ENCODE measurements at places on chromosomes 1 and 21.

DNA sequence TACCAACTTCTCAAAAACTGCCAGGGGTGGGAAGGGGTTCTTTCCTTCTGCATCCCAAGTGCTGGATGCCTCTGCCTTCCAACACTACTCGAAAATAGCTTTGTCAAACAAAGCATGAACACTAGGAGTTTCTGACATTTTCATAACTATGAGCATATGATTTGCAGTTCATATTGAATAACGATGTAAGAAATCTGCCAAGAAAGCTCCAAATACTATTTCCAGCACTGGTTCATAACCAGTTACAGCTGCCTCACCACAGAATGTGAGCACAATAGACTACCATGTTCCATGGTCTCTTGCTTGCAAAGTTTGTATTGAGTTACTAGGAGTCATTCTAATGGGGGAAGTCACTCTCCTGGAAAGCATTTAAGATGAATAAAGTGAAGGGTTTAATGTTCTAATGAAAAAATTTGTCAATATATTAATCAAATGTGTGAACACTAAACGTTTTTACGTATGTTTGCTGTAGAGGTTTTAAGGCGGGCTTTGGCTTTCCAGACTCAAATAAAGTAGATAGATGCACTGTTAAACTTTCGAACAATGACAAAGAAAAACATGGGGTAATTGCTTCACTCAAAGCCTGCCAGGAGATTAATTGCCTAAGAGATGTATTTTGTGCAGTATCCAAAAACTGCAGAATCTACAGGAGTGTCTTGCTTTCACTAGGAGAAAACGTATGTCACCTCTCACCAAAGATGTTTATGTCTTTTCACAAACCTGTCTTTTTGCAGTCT lies 78.6 kb upstream of the UBE2U start:
- no peak for DNase-seq

DNA sequence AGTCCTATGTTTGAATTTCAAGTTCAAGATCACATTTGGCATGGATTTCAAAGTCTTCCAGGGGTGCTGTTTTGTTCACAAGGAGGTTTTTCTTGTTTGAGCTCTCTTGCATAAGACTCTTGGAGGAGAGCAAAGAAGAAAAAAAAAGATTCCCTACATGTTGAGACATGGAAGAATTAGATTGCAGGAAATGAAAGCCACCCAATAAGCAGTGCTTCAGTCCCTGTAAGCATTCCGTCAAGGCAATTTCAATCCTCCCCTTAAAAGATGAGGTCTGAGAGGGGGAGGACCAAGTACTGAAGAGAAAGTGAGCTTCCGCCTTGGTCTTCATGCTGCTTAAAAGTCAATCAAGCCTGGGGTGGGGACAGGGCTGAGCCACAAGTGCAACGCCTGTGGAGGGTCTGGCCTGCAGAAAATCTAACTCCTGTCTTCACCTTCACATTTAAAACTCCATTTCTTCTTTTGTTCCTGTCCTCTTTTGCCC lies 50.2 kb downstream of the LPAR3 start:
- no peak for DNase-seq

- DNase-seq: no peak
Observed at GRCh38 chr1:34825455-34826091, 32.8 kb downstream of the GJA4 start.

GRCh38 chr21:37829447-37829846 lies 86.8 kb downstream of the KCNJ6 start:
- DNase-seq: peak; percentile 88

DNA sequence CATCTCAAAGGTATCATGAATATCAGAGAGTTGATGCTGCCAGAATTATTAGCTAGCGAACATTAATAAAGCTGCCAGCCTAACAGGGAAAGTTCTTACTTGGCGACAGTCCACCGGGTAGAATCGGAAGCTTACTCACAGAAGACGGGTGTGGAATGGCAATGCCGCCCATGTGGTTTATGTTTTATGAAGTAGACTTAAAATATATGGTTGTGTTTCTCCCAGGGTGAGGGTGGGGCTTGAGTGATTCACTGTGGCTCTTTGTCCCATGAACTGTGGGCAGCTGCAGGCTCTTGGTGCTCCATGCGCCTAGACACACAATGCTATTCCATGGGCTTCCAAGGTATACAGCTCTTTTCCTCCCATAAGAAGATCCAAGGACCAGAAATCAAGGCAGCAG lies 162.7 kb downstream of the PIGK start:
- no peak for DNase-seq

GRCh38 chr1:41480204-41481108 lies 4.0 kb downstream of the EDN2 start:
- no peak for DNase-seq

DNA sequence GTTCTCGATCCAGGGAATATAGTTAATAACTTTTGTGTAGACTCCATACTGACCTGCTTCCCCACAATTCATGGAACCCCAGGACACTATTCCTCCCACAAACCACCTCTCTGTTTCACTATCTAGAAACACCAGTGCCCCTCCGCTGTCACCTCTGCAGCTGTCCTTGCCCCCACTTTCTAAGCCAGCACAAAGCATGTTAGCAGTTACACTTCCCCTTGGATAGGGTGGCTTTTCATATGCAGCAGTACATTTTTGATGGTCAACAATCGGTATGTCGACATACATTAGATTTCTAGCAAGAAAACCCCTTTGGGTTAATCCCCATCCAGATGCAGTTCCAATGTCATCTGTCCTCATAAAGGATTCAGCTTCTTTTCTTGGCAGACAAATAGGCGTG lies 14.4 kb downstream of the TARDBP start:
- DNase-seq: no peak

DNA sequence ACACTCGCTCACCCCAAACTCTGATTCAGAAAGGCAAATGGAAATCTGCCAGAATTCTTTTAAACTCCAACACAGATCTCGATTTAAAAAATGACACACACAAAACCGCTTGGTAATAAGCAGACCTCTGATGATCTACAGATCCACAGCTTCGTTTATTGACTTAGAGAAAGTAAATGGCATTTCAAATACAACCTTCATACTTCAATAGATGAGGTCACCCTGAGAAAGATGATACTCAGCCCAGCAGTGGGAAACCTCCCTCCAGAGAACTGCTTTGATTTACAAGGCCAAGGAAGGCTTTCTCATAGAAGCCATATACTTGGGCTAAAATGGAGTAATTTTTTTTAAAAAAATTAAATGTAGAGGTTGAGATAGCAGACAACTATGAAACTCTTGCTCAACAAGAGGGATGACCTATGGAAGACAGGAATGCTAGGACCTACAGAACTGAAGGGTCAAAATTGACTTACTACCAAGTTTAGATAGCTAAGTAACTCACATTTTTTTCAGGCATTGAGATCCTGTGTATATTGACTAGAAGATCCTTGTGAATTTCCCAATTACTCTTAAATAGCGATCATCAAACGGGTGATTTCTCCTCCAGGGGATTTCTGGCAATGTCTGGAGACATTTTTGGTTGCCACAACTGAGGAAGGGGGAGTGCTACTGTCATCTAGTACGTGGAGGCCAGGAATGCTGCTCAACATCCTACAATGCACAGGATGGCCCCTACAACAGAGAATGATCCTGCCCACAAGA lies 143.9 kb downstream of the CLIC6 start:
- no peak for DNase-seq

- no peak for DNase-seq
Observed at GRCh38 chr1:224879162-224879803, 50.2 kb upstream of the DNAH14 start.

DNA sequence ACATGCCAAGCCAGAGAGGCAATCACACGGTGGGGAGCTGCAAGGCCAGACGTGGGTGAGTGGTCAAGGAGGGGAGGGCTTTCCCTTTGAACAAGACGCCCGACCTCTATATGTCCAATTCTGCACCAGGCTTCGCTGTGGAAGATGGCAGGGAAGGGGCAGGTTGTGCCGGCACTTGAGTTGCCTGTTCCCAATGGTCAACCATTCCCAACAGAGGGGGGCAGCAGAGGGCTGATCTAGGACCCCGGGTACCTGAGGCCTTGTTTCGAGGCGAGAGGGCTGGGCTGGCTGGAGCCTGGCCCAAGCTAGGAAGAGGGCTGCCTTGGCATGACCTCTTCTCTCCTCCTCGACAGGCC lies 64.9 kb downstream of the TMEM53 start:
- peak; percentile 60 for DNase-seq

DNA sequence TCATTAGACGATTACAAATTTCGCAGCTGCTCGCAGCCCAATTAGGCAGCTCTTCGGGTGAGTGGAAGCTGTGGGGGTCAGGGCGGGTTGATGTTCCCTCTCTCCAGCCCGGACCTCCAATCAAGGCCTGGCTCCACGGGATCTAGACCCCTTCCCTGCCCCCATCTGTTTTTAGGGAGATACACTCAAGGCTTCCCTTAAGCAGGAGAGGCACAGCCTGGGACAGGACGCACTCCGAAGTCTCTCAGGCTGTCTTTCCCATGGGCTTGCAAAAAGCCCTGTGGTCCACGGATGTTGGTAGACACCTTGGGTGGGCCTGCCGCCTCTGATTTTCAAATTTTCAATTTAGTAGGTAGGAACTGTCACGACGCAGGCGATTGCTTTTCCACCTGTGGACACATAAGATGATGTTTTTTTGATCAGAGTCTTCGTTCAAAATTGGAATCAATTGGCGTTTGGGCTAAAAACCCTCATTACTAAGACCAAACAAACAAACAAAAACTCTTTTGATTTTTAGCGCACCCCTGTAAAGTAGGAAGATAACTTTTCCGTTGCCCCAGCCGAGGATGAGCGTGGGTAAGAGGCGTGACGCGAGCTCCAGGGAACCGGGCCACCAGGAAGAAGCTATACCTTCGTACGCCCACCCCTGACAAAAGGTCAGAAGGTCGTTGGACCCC lies 2.5 kb upstream of the LHX8 start:
- no peak for DNase-seq

Measured in NCI-H1694 (cell line).